ENCODE measurements at places on chromosomes 2 and 18.

DNA sequence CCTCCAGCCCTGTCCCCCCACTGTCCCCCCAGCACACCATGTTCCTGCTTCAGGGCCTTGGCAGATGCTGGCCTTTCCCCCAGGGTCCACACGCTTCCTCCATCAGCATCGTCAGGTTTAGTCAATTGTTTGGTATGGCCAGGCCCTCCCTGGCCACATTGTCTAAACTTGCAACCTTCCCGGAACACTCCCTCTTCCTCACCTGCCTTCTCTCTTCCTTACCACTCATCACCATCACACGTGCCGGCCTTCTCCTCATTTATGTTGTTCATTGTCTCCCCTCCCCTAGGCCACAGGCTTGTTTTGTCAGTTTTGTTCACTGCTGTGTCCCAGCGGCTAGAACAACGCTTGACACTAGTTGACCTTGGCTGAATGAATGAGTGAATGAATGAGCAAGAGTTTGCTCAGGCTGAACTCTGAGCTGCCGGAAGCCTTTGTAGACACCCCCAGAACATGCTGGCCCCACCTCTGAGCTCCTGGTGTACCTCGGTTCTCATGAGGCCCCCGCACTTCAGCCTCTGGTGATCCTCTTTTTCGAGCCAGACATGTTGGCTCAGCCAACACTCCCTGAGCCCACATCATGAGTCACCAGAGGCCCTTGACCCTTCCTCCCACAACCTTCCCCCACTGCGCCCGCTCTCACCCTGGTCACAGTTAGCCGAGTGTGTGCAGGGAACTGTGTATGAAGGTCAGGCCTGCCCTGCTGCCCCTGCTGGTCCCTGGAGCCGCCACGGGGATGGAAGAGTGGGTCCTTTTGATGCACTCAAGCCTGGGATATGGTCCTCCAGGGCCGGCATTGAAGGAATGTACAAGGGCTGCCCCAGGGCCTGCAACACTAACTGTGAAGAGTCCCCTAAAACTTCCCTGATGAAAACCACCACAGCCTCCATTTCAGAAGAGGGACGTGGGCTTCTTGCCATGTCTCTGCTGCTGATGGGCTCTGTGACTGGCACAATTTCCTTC, 57.5 kb downstream of the HS1BP3 start:
- no peak for DNase-seq

DNA sequence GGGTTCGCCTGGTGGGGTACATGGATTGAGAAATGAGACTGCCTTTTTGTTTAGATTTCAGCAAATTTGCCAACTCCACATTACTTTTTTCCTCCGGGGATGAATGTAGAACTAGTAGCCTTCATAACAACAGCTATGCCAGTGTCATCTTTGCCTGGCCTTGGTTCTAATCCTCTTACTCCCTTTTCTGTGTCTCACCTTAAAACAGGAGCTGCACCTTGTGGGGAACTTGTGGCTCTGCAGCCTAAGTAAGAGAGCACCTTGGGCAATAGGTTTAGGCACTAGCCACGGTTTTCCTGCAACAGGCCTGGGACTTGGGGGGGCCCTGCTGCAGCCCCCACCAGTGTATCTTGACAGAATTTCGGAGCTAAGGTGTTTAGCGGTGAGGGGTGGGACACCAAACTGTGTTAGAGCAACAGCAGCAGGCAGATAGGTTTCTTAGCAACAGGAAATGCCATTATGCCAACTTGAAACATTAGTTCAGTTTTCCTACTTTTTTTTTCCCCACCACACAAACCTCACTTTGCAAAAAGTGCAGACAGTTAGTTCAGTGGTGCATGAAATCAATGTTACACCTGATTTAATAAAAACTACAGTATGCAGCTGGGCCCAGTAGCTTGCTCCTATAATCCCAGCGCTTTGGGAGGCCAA, 173.7 kb downstream of the PRKCE start:
- no peak for DNase-seq

DNA sequence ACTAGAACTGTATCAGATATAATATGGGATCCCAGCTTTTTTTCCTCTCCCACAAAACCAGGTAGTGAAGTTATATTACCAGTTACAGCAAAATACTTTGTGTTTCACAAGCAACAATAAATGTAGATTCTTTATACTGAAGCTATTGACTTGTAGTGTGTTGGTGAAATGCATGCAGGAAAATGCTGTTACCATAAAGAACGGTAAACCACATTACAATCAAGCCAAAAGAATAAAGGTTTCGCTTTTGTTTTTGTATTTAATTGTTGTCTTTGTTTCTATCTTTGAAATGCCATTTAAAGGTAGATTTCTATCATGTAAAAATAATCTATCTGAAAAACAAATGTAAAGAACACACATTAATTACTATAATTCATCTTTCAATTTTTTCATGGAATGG, 77.7 kb upstream of the CSRNP3 start:
- no peak for DNase-seq

GRCh38 chr2:151827564-151828142, 568 bp downstream of the ARL5A start:
- peak; percentile 25 for DNase-seq

GRCh38 chr2:100767224-100767653, 52.7 kb upstream of the NPAS2 start:
- DNase-seq: no peak

- no peak for DNase-seq
These were observed 511.2 kb downstream of the METTL4 start for GRCh38 chr18:2060086-2060485.
